ENCODE measurements at places on chromosomes 7 and 10.

DNA sequence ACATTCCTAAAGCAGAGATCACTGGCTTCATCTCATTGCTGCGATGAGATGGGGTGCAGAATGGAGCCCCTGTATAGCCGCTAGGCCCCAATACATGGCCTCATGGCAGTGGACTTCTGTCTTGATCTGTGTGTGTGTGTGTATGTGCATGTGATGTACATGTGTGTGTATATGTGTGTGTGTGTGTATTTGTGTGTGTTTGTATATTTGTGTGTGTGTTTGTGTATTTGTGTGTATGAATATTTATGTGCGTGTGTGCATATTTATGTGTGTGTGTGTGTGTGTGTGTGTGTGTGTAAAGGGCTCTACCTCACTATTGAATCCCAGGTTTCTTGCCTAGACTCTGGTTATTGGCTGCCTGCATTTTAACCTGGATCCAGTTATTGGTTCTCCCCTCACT lies 958.2 kb downstream of the GRID1 start:
- no peaks in the 10 kb centered on the region for H3K27me3 ChIP-seq
- H3K36me3 ChIP-seq: no peaks in the 10 kb centered on the region

GRCh38 chr10:93363891-93364648 lies 118.1 kb downstream of the MYOF start:
- no peak overlapping the region for H3K27ac ChIP-seq
- no peak for DNase-seq
- no peak overlapping the region for H3K4me3 ChIP-seq
- H3K4me1 ChIP-seq: no peaks in the 10 kb centered on the region
- peaks cover 44% of the 10 kb centered on the region for H3K36me3 ChIP-seq
- H3K27me3 ChIP-seq: no peaks in the 10 kb centered on the region

DNA sequence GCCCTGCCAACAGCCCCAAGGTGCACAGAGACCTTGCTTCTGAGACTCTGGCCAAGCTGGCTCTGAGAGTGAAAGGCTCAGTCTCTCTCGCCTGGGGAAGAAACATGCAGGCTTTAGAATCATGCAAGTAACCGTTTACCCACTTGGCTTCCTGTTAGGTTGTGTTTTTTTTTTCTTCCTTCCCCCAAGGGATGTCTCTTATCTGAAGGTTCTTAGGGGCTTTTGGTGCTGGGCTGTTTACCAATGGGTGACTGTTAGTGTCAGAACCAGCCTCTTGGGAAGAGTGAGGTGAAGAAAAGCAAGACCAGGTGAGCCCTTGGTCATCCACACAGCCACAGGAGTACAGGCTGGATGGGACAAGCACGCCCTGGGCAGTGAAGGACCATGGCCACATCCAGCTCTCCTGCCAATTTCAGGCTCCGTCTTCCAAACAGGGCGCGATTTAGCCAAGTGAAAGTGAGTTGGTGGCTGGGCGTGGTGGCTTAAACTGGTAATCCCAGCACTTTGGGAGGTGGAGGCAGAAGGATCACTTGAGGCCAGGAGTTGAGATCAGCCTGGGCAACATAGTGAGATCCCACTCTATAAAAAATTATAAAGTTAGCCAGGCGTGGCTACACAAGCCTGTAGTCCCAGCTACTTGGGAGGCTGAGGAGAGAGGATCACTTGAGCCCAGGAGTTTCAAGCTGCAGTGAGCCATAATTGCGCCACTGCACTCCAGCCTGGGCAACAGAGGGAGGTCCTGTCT lies 76.3 kb upstream of the CUX1 start:
- no peaks in the 10 kb centered on the region for H3K36me3 ChIP-seq
- no peak overlapping the region for H3K4me3 ChIP-seq
- DNase-seq: no peak
- H3K4me1 ChIP-seq: peaks cover 9% of the 10 kb centered on the region
- no peak overlapping the region for H3K27ac ChIP-seq

DNA sequence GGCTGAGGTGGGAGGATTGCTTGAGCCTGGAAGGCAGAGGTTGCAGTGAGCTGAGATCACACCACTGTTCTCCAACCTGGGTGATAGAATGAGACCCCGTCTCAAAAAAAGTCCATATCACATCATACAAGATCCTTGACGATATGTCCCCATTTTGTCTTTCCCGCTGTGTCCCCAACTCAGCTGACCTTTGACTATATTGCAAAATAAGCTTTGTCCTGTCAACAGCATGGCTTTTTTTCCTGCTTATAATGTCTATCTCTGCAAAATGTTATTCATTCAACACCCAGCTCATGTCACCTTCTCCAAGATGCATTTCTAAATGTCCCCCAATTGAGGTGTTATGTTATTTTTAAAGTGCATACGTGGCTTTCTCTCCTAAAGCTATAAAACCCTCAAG lies 136.0 kb upstream of the KAT6B start:
- H3K4me3 ChIP-seq: no peak overlapping the region
- H3K4me1 ChIP-seq: peaks cover 6% of the 10 kb centered on the region
- DNase-seq: no peak
- no peaks in the 10 kb centered on the region for H3K36me3 ChIP-seq
- no peaks in the 10 kb centered on the region for H3K27me3 ChIP-seq

- H3K27ac ChIP-seq: peak overlapping the region; percentile 15
- no peak overlapping the region for H3K4me3 ChIP-seq
- no peaks in the 10 kb centered on the region for H3K36me3 ChIP-seq
These were observed 199.8 kb downstream of the PLXNA4 start for GRCh38 chr7:132376361-132377013.

- peak overlapping the region; percentile 29 for H3K27ac ChIP-seq
- no peak for DNase-seq
- no peak overlapping the region for H3K4me3 ChIP-seq
- H3K36me3 ChIP-seq: peaks cover 8% of the 10 kb centered on the region
These were observed 103.6 kb downstream of the VIPR2 start for GRCh38 chr7:159040912-159041711.

DNA sequence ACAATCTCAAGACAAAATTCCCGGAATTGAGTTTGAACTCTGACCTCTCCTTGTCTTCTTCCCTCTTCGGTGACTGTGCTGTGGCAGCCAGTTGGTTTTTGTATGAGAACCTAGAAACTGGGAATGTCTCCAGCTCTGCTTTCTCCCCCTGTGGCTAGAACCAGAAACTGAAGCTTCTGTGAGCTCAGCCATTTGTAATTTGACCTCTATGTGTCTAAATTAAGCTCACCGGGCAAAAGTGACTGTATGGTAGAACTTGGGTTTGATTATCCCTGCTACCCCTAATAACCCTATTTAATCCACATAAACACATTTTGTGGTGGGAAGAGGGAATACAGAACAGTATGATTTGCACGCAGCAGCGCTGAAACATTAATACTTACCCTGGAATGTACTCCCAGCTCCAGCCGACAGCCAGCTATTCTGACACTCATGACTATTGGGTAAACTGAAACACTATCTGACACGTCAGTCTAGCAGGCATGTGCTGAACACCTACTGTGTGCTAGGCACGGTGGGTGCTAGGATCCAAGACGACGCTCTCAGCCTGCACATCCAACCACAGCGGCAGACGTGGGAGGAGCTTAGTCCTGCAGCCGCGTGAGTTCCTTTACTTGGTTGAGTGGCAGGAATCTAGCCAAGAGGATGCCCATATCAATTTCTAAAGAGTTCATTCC lies 324.8 kb downstream of the SFMBT2 start:
- no peak overlapping the region for H3K27ac ChIP-seq
- no peak overlapping the region for H3K4me3 ChIP-seq
- no peak for DNase-seq

Data from thoracic aorta (tissue), 2 donors.